ENCODE measurements at places on chromosomes 6 and 20.
A peak's percentile ranks its signal among the peaks of the same experiment; 100 is the strongest.

- DNase-seq, result no peak
Observed at GRCh38 chr20:19673575-19673974, 84.5 kb upstream of the RIN2 start.

GRCh38 chr20:7883309-7883708 lies 56.9 kb downstream of the HAO1 start:
- no peak for DNase-seq

GRCh38 chr6:4888841-4889240 lies 112.6 kb downstream of the CDYL start:
- DNase-seq, result no peak

DNA sequence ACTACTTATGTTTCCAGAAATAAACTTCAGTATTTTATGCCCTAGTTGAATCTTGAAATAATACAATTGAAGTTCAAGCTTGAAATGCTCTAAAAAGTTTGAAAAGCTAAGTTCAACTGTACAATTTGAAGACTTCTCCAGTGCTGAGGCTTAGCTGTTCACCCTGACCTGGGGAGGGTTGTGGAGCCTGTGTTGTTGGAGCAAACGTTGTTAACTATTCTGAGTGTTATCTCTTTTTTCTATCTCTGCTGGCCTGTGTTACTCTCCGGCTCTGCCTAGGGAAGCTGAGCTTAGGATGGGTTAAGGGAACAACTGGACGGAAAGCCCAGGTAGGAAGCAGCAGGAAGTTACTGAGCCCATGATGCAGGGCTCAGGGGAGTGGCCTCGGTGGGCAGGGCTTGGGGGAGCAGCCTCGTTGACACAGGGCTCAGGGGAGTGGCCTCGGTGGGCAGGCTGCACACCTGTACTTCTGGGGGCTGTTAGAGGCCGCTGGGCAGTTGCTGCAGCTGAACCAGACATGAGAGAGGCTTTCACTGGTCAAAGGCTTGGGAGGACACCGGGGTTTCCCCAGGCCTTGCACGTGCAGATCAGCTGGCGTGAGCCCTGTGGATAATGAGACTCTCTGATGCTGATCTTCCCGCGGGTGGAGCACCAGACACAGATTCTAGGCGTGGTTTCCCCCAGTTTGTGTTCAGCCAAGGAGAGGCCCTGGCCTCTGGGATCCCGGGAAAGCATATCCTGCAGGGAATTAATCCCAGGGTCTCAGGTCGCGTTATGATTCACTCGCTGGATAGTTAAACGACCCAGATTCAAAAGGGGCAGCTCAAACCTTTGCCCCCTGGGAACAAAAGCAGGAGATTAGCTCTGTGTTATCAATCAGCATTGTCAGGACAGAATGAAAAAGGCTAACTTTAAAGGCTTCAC lies 58.9 kb downstream of the ERMARD start:
- DNase-seq, result no peak

DNA sequence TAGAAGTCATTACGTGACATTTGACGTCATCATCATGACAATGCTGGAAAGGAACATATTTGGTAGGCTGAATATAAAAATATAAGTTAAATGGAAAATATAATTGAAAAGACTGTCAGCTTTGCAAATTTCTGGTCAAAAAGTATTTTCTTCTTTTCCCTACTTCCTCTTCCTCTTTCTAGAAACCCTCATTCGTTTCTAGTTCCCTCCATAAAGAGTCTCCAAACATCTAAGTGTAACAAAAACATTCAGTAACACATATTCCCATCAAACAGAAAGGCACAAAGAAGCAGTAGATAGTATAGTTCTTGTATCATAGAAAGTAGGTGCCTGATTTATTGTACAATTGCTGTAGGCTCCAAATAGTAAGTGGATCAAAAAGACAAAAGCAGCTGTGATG lies 150.8 kb upstream of the FAM83B start:
- DNase-seq, result no peak

DNA sequence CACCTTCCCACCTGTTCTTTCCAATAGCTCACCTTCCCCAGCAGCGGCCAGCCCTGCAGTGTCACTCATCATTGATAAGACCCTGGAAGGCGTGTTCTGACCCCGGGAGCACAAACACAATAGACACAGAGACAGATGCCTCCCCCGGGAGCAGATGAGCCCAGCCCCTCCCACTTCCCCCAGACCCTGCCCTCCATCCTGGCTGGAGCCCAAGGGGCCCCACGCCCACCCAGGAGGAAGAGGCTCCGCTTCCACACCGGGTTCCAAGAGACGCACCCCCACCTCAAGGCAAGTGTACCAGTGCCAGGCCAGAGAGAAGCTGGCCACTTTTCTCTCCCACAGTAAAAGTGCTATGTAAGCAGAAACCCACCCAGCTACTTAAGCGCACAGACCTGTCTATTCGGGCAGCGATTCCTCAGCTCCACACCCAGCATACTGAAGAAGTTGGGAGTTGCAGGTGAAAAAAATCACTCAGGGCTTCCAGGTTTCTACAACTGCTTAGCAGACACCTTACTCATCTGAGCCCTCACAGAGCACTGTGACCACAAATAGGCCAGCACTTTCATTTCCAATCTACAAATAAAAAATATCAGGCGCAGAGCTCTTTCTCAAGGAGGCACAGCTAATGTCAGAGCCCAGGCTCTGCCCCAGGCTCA lies 93.4 kb upstream of the NXT1 start:
- DNase-seq, result no peak

DNA sequence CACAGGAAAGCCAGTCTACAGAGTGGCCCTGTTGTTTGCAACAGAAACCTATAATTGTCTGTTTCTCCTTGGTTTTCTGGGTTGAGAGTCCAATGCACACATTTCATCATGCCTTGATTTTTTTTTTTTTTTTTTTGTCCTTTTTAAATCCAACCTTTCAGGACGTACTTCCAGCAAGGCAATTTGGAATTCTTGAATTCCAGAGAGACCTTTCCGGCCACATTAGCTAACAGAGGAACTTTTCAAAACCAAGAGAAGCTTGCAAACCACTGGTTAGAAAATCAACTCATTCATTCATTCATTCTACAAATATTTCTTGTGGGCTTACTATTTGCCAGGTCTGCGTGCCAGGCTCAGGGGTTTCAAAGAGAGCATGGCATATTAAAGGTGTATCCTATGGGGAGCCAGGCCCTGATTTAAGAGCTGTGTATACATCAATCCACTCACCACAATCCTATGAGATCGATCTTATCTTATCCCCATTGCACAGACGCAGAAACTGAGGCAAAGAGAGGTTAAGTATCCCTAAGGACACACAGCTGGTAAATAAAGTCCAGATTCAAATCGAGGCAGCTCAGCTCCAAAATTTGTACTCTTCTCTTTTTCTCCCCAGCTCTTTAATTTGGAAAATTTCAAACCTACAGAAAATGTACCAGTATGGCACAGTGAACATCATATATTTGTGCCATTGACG lies 43.0 kb downstream of the EYA2 start:
- no peak for DNase-seq

GRCh38 chr6:47267301-47267700 lies 42.4 kb downstream of the TNFRSF21 start:
- DNase-seq, result no peak

GRCh38 chr6:10382322-10382721 lies 32.6 kb downstream of the TFAP2A start:
- DNase-seq, result no peak

DNA sequence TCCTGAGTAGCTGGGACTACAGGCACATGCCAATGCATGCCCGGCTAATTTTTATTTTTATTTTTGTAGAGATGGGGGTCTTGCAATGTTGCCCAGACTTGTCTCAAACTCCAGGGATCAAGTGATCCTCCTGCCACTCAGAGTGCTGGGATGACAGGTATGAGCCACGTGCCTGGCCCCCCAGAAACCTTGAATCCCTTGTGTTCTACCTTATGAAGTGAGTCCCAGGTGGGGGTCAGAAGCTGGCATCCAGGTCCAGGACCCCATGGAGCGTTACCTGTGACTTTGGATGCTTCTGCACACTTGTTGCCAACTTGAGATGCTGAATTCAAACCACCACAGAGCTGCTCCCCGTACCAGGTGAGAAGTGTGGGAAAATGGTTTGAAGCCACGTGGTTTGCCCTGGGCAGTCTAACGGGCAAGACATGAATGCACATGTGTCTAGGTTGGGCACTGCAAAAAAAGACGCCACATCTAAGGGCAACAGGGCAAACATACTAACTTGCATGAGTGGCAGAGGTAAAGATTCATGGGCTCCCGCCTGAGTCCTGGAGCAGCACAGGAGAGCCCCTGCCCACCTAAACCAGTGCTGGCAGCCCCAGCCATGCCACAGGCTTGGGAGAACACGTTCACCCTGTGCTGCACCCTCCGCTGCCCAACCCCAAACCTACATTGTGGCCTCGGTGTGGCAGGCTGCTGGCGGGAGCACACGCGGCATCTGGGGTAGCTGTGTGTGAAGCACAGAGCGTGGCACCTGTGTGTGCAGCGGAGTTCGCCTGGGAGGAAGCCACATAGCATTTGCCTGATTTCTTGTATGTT lies 101.2 kb downstream of the JPH2 start:
- no peak for DNase-seq

DNA sequence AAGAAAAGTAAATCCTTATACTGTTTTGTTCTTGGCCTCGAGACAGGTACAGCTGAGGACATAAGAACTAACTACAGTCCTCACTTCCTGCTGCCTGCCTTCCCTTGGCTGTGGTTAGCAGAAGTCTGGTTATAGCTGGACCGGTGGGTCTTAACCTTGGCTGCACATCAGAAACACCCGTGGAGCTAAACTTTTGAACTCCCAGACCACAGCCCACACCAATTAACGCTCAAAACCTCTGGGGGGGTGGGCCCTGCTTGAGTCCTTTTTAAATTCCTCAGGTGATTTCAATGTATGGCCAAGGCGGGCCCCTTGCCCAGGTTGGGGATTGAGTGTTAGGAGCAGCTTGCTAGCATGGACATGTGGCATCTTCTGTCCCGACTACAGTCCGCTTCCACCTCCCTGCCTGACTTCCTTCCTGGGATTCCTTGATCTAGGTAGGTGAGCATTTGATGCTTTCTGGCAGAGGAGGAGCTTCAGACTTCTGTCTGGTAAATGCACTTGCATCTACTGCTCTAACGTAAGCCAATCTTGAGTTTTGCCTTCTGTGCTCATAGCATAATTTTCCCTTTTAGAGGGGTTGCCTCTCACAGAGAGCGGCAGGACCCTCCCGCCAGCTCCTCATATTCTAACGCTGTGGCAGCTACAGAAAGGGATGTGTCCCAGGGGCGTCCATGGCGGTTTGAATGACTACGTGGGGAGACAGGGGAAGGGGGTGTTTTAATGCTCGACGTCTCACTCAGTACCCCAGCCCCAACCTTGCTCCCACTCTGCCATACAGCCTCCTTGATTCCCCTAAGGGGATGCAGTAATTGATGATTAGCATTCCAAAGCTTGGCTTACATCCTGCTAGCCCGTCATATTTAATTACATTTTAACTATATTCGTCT lies 390.1 kb downstream of the ZFAND3 start:
- DNase-seq, result no peak

- DNase-seq, result no peak
Observed at GRCh38 chr6:93104195-93104817, 315.1 kb downstream of the EPHA7 start.

DNA sequence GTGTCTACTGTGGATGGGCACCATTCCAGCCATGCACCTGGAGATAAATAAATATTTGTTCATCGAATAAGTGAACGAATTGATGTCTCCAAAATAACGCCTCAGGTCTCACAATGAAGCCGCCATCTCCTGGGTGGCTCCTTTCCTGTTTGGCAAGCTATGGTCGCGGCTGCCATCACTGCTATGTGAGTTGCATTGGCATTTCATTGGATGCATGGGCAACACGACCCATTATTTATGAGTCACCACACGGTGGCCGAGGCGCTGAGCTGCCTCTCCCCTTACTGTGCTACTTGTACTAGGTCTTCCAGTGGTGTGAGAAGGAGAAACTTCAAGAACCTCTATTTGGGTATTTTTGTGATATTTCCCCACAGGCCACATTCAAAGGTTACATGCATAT lies 21.3 kb upstream of the PDE10A start:
- DNase-seq, result no peak

DNA sequence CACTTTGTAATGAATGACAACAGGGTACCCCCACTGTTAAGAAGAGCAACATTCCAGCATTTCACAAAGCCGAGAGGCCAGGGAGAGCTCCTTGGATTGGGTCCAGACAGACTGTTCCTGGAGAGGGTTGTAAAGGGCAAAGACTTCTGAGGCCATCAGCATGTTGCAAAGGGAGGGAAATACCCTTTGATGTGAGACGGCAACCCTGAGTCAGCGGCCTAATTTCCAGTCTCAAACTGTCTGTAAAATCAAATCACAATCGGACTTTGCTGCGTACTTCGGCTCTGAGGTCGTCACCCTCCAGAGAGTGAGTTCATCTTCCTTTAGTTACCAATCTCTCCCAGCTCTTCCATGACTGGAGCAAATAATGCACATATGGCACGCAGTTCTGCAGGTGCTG lies 101.0 kb upstream of the DTNBP1 start:
- peak; percentile 43 for DNase-seq

GRCh38 chr6:110545081-110545872 lies 68.9 kb upstream of the SLC22A16 start:
- no peak for DNase-seq

DNA sequence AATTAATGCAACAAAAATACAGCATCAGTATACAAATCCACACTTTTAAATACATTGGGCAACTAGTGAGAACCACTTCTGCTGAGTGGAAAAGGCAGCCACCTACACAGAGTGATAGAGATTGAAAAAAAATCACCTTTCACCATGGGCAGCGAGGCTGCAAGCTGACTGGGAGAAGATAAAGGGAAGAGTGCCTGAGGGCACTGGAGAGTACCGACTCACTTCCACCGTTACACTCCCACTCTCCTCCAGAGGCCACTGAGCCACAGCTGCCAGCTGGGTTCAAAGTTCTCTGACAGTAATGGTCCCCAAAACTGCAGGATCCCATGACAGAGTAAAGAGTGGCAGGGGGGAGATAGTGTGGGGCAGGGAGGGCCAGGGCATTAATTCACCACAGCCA lies 24.1 kb downstream of the PXT1 start:
- no peak for DNase-seq

DNA sequence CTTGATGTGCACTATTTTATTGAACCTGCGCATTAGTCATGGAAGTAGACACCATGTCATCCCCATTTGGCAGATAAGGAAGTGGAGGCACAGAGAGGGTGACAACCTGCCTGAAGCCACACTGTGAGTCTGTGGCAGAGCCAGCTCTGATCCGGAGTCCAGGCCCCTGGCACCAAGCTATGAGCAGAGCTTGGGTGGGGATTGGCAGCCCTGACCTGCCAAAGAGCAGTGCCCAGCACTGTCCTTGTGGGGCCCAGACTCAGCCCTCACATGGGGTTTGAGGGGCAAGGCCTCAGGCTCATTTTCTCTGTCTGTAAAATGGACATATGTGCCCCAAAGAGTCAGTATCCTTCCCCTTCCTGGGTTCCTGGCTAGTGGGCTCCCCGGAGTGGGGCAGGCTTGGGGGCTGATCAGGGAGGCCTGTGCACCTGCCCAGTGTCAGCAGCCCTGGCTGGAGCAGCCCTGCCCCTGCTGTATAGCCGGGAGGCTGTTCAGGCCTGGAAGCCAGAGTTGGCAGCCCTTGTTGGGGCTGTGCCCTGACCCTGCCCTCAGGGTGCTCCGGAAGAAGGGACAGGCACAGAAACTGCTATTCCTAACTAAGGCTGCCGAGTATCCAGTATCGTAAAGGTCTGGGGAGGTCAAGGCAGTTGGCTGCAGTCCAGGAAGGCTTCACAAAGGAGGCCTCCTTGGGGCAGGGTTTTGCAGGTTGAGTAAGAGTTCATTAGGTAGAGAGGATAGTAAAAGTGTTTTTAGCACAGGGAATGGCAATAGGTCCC lies 38.7 kb downstream of the TGM2 start:
- no peak for DNase-seq

Measured in NCI-H524 (cell line).